ENCODE measurements at places on chromosomes 4 and X.
A peak's percentile ranks its signal among the peaks of the same experiment; 100 is the strongest.

GRCh38 chr4:118712872-118713271 lies 27.7 kb downstream of the METTL14 start:
- no peak for DNase-seq

GRCh38 chr4:151015459-151016347 lies 619 bp upstream of the LRBA start:
- peak; percentile 88 for DNase-seq

- DNase-seq = peak; percentile 6
These were observed at the start of gene MAOA for GRCh38 chrX:43656005-43656494. Gene MAOA (plus strand): TSS chrX:43656299. CDS start chrX:43656342, 43 bp downstream.

GRCh38 chr4:99687120-99687519 lies 29.5 kb upstream of the C4orf54 start:
- no peak for DNase-seq

DNA sequence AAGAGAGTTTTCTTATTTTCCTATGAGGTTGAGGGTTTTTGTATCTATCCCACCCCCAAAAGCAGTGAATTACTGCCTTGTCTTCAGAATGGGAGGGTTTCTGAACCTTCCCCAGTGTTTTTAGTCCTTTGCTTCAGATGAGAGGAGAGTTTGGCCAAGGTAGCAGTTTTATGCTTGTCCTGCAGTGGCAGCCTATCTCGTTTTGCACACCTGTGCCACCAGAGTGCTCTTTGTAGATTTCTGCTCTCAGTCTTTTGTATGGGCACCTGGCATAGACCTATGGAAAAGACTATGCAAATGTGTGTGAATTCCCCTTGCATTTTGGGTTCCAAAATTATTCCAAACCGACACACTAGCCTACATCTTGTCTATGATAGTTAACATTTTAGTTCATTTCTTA lies 5.8 kb downstream of the TBC1D19 start:
- DNase-seq = no peak

DNA sequence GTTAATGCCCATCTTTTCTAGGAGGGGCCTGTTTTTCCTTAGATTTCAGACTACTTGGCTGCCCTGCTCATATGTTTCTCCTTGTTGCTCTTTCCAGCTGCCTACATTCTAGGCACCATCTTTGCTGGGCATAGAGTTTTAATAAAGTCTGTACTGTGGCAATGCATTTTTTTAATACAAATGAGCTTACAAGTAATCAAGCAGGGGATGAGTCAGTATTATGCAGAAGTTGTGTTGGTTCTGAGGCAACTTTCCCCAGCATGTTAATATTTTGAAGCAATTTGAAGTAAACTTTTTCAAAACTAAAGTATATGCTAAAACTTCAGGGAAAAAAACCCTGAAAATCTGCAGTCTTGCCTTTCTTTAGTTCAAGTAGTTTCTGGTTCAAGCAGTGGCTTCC lies 372.0 kb upstream of the GATB start:
- no peak for DNase-seq

DNA sequence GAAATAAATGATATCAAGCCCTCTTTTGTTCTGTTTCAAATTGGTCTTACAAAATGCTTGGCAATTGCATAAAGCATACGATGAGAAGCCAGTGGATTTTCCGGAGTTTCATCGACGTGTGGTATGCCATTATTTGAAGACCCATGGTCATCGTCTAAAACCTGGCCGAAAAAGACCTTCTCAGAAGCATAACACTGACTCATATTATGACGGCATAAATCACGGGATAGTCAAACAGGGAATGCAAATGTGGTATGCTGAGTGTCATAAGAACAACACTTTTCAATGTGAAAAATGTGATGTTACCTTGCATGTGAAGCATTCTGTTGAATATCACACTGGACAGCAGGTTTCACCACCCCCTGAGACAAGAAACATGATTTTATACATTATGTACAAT lies 695.2 kb downstream of the GRXCR1 start:
- no peak for DNase-seq

DNA sequence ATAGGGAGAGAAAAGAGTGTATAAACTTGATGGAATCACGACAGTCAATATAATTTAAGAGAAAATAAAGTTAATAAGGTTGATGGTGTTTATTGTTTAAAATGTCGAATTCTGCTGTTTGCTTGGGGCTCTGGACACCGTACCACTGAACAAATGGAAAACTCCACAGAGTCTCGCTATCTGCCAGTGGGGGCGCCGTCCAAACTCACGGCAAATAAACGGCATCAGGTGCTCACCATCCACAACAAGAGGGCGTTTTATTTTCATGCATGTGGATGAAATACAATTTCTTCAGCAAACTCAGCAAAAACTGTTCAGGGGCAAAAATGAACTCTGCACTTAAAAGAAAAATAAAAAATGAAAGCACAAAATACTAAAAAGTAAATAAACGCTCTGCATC lies 46.6 kb upstream of the FAM47C start:
- DNase-seq = no peak

DNA sequence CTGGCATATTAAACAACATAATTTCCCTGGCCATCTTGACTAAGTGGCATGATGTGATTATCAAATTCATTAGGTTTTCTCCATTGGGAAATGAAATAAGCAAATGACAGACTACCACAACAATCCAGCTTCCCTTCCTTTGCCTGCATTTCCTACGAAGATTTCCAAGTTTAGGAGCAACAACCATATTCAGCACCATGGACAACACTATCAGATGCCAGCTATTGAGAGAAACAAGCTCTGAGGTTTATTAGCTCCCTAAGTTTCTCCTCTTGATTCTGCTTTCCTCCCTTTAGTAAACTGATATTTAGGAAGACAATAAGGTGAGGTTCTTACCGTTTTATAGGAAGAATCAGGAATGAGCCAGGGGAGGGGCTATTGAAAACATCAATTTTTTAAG lies 36.2 kb downstream of the DCX start:
- DNase-seq = peak; percentile 5

DNA sequence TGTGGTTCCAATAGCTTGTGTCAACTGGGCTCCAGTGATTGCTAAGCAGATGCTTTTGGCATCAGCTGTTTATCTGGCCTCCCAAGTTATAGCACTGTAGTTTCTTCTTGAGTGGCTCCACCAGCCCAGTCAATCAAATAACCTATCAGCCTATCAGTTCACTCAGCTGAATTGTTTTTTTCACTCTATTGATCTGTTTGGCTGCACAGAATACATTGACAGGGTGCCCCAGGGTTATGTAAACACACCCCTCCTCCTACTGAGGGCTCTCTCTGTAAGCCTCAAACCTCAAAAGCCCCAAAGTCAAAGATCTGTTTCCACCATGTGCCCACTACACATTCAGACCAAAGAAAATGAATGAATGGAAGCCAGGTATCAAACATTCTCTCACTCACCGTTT lies 214.0 kb downstream of the HS6ST2 start:
- no peak for DNase-seq

- no peak for DNase-seq
These were observed 25.9 kb downstream of the EIF2S3 start for GRCh38 chrX:24080704-24081103.

DNA sequence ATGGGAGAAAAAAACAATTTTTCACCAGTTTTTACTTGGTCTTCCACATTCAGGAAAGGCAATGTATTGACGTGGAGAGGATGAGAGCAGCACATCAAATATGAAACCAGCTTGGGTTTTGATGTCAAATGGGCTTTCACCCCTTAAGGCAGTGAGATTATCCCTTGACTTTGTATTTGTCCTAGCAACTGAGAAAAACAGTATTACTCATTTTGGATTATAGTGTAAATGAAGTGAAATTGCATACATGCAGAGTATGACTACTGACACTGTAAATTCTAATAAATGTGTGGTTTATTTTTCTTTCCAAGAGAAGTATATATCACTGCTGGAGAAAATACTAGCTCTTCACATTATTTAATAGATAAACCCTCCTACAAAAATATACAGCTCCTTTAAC lies 863.6 kb upstream of the IGFBP7 start:
- no peak for DNase-seq

DNA sequence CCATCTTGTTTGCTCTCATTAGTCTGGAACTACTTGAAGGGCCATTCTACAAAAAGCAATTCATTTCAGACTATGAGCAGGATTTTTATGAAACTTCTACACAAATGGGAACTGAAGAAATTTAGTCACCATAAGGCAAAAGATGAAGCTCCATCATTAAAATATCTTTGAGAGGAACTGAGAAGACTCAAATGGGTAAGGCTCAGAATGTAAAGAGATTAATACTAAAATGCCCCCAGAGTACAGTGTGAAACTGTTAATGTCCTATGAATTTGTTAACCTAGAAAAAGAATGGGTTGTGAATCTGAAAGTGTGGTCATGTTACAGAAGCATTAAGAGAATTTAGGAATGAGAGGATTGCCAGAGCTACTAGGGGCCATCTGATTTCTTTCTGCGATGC lies 77.9 kb upstream of the SLC7A11 start:
- DNase-seq = no peak

DNA sequence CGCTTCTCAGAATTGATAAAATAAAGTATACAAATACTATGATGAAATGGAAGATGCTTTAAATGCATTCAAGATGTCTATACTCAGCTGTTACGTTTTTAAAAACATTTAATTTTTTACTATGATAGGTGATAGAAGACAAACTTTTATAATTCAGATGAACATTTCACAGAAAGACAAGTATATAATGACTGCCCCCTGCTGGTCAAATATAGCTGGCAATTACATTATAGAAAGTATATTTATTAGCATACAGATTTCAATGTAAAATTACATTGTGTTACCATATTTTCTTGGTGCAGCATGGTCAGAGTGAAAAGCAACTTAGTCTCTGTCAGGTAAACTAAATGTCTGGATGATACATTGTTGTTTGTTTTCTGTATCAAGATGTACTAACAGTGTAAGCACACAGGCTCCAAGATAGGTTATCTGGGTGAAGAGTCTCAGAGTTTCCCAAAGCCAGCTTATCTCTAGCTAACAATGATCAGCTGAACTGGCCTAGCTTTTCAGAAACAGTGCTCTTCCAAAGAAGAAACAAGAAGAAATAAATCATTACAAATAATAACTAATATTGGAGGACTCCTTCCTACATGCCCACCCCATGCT lies 54.1 kb downstream of the SRPX start:
- DNase-seq = peak; percentile 11

DNA sequence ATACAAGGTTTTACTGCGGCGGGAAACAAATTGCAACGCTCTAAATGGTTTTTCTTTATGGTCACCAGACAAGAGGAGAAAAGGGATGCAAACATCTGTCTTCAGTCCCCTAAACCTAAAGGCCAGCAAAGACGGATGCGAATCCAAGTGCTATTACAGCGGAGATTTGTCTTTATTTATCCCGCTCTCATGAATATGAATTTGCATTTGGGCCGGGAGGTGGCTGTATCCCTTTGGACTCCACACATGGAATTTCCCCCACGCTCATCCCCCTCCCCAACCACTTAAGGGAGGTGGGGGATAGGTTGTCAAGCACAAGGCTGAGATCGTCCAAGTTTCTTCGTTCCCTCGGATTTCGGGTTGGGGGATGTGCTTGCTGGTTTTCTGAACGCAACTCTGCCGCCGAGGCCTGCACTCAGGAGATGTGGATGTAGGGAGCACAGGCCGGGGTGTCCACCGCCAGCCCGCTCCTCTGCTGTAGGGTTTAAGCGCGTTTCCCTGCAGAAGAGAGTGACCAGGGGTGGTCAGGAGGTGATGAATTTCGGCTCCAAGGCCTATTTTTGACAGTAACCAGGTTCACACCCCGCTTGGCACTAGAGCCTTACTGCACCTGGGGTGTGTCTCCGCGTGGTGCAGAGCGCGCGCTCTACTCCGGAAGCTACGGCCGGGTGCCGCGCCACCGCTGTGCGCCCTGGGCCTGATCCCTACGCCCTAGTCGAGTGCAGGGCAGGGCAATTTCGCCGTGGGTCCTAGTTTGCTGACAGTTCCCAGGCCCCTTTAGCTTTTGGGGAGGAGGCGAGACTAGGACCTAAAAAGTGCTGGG lies 2.3 kb upstream of the PHOX2B start:
- DNase-seq = no peak

GRCh38 chrX:44945736-44946135 lies 72.7 kb downstream of the KDM6A start:
- DNase-seq = no peak

- DNase-seq = no peak
These were observed 118.0 kb downstream of the SOWAHB start for GRCh38 chr4:76779740-76780459.

GRCh38 chr4:29278585-29278984 lies 1441.6 kb upstream of the PCDH7 start:
- DNase-seq = no peak

Data from SW480 (cell line).